ENCODE measurements at places on chromosomes 5 and 9.

DNA sequence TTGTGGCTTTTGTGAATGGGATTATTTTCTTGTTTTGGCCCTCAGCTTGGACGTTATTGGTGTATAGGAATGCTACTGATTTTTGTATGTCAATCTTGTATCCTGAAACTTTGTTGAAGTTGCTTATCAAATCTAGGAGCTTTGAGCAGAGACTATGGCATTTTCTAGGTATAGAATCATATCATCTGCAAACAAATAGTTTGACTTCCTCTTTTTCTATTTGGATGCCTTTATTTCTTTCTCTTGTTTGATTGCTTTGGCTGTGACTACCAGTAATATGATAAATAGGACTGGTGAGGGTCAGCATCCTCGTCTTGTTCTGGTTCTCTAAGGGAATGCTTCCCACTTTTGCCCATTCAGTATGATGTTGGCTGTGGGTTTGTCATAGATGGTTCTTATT lies 24.7 kb downstream of the ITGA2 start:
- no peak for DNase-seq

DNA sequence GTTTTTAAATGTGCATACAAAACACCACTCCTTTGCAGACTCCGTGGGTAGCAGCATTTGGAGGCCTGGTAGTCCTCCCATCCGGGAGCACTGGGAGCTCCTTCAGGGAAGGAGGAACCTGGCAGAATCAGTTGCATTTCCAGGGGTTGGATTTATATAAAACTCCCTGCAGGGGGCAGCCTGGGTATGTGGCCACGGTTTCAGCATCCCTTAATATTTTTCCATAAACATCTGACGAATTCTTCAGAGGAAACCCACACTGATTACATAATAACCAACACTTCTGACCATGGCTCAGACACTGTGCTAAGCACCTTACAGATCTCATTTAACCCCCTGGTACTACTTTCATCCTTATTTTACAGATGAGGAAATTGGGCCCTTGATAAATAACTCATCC lies 6.1 kb upstream of the AFAP1L1 start:
- no peak for DNase-seq

- no peak for DNase-seq
Observed at GRCh38 chr5:174606646-174607045, 117.7 kb upstream of the MSX2 start.

DNA sequence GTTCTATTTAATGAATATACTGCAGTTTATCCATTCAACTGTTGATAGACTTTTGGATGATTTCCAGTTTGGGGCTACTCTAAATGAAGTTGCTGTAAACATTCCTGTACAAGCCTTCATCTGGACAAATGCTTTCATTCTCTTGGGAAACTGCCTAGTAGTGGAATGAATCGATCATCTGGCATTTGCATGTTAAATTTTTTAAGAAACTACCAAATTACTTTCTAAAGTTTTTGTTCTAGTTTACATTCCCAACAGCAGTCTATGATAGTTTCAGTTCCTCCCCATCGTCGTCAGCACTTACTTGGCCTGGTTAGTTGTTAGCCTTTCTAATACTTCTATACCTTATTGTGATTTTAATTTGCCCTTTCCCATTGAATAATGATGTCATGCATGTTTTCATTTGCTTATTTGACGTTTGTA lies 306.3 kb downstream of the FER start:
- DNase-seq: no peak

GRCh38 chr5:42377496-42377895 lies 45.7 kb upstream of the GHR start:
- DNase-seq: no peak

DNA sequence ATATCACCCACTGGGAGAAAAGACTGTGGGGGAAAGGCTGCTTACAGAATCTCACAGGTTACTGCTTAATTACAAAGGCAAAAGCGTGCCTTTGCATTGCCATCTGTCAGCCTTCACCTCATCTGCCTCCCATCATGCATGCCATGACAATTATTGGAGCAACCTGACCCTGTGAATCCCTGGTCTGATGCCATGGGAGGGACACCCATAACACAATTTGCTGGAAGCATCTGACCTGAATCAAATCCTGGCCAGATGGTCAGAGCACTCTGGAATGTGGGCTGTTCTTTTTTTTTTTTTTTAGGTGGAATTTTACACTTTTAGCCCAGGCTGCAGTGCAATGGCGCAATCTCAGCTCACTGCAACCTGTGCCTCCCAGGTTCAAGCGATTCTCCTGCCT lies 11.6 kb upstream of the RETREG1 start:
- no peak for DNase-seq

DNA sequence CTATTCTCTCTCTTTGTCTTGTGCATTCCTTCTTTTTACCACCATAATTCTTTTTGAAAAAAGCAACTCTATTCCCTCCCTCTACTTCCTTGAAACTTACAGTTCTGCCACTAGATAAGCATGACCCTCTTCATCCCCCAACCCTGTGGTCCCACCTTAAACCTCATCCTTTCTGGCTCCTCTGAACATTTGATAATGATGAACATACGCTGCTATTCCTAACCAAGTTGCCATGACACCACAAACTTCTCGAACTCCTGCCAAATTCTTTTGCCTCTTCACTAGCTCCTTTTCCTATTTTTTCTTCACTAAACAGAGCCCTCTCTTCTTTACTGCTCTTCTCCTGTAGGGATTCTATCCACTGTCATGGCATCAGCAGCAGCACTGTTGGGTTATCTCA lies 57.1 kb downstream of the MOCS2 start:
- no peak for DNase-seq

DNA sequence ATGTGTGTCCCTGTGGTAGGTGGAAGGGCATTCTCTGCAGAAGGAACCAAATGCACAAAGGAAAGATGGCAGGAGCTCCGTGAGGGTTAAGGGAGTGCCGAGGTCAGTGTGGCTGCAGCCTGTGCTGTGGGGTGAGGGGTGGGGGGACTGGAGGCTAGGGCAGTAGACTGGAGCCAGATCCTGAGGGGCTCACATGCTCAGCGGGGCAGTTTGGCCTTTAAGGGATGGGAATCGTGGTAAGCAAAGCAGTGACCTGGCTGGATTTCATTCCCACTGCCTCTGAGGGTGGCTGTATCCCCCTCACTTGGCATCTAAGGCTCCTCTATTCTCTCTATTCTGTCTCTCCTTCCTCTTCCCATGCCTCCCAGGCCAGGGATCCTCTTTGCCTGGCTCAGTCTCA lies 15.6 kb downstream of the PITX1 start:
- DNase-seq: no peak

DNA sequence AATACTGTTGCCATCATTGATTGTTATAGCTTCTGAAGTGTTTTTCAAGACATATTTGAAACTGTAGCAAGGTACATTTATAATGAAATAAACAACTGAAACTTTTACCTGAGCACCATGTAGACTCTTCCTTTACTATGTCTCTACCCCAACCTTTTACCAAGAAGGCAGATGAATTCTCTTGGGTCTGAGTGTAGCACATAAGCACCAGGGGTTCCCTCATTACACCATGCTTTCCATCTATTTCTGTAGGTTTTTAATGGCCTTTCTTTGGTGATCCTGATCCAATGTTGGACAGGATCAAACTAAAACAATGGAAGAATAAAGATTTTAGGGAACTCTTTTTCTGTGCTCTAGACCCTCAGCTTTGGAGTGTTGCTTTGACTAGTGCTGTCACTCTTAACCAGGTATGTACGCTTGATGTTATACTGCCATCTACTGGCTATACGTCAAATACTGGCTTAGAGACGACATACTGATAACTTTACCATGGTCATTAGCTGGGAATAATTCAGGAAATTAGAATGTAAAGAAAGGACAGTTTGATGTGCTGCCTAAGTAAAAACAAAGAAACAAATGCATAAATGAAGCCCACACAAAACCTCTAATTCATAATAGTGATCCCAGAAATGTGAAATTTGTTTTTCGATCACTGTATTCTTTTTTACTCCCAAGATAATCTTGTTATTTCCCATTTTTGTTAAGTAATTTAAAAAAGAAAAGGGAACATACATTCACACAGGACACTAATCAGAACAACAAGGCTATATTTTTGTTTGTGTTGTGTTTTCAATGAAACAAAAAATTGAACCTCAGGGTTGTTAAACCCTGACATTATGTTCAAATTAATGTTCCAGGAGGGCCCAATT lies 30.7 kb downstream of the IFNW1 start:
- no peak for DNase-seq

- no peak for DNase-seq
Observed at GRCh38 chr5:169655353-169655752, 18.3 kb downstream of the DOCK2 start.

DNA sequence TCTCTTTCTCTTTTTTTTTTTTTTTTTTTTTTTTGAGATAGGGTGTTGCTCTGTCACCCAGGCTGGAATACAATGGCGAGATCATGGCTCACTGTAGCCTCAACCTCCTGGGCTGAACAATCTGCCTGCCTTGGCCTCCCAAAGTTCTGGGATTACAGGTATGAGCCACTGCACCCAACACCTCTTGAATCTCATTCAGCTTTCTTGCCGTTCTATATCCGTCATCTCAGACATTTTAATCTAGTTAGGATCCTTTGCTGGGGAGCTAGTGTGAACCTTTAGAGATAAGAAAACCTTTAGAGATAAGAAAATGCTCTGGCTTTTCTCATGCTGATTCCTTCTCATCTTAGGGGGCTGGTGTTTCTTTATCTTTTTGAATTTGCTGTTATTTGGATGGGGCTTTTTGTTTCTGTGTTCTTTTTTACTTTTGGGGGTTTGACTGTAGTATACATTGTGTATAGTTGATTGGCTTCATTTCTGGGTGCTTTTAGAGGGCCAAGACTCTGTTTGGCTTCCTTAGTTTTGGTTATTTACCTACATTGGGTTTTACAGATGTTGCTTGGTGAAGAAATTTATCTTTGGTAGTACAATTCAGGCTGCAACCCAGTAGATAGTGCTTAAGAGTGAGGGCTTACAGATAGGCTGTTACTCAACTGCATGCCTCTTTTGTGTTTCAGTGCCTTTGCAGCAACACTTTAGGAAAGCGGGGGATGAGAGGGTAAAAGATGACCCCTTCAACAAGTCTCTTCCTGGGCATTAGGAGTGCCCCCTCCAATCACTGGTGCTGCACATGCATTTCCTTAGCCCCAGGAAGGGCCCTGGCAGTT lies 41.9 kb upstream of the SLC36A1 start:
- no peak for DNase-seq

- no peak for DNase-seq
Observed at GRCh38 chr5:116522356-116523136, 52.1 kb downstream of the SEMA6A start.

GRCh38 chr5:155460501-155460931 lies 447.0 kb downstream of the KIF4B start:
- no peak for DNase-seq

GRCh38 chr5:139689631-139690063 lies 41.5 kb downstream of the CXXC5 start:
- DNase-seq: no peak

- DNase-seq: no peak
Observed at GRCh38 chr5:160097991-160098390, 21.3 kb downstream of the PWWP2A start.

DNA sequence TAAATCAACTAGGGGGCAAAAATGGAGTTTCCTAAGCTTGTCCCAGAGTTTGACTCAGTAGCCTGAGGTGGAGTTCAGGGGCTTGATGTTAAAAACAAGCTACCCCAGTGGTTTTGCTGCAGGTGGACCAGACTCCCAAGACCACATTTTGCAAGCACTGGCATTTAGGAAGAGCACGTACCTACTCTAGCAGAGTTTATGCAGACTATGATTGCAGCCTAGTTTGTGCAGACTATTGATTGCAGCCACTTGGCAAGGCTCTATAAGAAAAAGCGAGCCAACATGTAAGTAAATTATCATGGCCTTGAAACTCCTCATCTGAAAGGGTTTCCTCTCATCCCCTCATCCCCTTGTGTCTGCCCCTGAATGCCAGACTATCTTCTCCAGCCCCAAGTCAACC lies 102.0 kb upstream of the CCDC152 start:
- DNase-seq: no peak

DNA sequence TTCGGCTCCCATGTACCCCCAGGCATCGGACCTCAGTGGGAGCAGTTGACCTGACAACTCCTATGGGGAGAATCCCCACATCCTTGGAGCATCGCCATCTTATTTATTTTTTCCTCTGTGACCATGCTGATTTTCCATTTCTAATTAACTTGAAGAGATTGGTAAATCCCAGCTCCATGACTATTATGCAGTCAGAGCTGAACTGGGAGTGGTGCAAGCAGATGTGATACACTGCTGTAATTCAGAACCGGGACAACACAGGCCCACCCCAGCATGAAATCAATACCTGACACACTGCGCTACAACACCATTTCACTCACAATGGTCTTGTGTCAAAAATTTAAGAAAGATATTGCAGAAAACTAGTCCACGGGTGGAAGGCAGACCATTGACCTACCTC lies 1.0 kb upstream of the TRPM3 start:
- DNase-seq: no peak

DNA sequence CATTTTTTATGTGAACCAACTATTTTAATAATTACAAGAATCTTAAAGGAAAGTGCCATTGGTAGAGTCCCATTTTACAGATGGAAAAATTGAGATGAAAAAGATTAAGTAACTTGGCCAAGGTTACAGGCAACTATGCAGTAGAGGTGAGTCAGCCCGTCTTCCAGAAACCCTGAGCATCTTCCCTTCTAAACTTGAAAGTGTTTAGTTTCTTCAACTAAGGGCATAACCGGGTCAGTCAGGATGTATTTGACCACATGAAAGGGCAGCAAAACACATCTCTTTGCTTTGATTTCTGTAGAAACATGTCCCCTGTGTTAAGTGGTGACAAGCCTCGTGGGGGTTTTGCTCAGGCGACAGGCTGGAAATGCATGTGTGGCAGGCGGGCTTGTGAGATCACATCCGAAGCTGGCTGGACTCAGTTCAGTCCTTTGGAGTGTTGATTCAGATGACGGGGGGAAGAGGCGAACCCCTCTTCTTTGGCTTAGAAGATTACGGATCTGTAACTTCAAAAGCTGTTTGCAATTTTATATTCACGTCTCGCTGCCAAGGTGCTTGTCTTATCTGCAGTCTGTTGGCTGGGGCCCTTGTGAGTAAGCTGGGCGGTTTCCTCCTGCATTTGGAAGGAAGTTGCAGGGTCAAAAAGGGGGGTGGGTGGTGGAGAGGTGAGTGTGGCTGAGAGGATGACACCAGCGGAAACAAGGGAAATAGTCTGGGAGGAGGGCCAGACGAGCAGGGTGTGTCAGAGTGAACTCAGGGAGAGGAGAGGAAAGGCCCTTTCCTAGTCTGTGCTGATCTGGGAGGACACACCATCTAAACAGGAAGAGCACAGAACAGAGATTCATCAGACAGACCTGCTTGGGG lies 78.9 kb upstream of the RPS23 start:
- peak; percentile 61 for DNase-seq

DNA sequence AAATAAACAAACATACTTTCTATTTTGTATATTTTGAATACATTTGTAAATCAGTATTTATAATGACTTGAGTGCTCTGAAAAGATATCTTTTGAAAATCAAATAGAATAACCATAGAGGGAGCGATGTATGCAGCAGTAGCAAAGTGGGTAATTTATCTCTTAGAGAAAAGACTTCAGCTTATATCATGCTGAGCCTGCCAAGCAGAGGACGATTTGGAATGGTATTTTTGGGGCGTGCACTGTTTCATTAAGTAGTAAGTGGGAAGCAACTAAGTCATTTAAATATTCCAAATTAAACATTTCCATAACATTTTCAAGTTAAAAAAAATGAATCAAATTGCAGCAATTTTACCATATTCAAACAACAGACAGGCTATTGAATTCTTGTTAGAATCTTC lies 147.6 kb downstream of the CDH10 start:
- DNase-seq: no peak

Measured in activated T-cell treated with anti-CD3 and anti-CD28 coated beads for 24 hours (primary cell).